Neural progenitor cell (in vitro differentiated cells): ENCODE measurements at places on chromosomes 11 and 22.

DNA sequence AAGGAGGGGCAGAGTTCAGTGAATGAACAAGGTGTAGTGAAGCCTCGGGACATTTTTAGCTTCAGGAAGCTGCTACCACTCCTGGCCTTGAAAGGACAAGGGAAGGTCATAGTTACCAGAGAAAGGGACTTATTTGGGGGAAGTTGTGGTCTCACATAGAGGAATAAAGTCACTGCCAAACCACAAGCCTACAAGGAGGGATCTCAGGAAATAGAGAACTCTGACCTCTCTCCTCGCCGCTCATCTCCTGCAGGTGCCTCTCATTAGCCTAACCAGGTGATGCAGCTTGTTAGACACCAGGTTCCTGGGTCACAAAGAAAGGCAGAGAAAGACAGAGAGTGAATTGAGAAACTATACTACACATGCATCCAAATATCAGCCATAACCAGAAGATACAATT, 14.3 kb upstream of the TOLLIP start:
- no peak for DNase-seq

GRCh38 chr22:19664951-19665783, 49.1 kb upstream of the SEPTIN5 start:
- DNase-seq, result no peak

DNA sequence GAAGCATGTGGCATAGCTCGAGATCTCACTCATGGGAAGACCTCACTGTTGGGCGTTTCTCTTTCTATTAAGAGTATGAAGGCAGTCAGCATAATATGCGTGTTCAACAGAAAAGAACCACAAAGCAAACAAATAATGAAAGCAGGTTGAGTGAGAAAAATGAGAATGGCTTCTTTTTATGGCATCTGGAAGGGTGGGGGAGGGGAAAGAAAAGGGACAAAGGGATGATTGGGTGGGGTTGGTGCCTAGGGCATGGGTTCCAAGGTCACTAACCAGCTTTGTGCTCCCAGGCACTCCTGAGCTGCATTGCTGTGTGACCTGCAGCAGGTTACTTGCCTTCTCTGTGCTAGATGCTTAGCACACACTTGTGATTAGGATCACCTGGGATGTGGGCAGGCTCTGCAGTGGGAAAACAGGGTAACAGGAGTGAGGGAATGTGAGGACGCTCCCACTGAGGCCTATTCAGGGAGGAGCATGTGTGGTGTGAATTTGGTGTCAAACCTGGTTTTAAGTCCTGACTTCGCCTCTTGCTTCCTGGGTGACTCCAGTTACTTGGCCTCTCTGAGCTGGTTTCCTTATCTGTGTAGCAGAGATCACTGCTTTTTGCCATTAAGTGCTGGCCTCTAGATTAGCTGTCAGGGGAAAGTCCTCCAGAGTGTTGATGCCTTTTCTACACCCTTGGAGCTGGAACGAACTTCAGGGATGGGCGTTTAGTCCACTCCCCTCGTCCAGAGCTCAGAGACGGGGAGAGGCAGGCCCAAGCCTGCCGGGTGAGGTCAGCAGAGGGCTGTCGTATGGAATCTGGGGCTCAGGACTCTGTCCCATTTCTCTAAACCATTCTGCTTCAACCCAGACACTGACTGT, 74.8 kb downstream of the KIAA1671 start:
- DNase-seq, result no peak

DNA sequence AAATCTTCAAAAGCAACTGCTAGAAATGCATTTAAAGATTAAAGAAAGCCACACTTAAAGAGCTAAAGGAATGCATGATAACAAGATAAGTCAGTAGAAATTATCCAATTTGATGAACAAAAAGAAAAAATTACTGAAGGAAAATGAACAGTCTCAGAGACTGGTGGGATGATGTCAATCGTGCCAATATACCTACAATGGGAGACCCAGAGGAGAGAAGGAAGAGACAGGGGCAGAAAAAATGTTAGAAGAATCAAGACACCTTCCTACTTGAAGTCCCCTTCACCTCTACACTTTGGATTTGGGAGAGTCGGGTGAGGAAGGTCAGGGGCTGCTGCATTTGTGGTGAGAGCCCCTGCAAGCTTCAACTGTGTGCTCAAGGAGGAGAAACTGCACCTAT, 216.3 kb downstream of the BUD13 start:
- DNase-seq, result no peak

GRCh38 chr11:59668188-59668949, 468 bp downstream of the PATL1 start:
- DNase-seq, result peak; percentile 94

DNA sequence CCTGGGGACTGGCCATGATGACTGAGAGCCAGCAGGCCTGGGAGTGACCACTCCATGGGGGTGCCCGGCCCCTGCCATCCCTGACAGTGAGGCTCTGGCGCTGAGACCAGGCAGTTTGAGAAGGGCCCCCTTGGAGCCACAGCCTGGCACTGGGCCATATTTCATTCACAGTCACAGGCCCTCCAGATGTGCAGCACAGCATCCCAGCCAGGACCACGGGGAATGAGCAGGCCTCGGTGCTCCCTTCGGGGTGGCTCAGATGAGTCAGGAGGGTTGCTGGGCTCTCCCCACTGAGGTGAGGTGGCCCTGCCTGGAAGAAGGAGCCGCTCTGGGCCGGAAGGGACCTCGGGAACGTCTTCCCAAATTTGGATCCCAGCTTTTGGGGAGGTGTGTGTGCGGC, 53.0 kb downstream of the GRAMD4 start:
- DNase-seq, result no peak

GRCh38 chr11:28966951-28967350, 858.8 kb downstream of the METTL15 start:
- no peak for DNase-seq

DNA sequence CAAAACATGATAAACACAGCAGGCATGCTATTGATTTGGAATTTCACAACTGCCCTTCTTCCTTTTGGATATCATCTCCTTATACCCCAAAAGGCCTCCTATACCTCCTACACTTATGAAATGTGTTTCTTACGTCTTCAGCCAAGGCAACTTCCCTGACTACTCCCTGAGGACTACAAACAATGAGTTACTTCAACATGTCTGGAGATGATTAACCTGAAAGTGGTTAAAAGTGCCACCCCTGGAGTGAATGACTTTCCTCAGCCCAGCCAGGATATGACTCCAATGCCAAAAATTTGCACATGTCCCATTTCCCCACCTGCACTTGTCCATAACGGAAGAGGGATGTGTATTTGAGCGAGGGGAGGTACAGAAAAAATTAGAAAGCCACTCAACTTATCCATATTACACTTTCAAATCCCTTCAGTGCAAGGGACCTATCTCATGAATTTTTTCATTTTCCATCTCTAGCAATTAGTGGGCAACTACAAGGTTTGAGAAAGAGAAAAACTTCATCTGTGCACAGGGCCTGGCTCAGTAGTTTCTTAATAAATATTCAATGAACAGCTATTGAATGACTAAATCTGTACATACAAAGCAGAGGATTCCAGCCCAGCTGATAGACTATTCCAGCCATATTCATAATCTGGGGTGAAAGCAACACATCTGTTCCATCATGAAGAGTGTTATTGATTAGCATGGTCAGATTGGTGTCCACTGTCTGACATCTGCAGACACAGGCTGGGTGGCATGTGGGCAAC, 36.8 kb downstream of the KIRREL3 start:
- DNase-seq, result no peak

GRCh38 chr11:87634331-87634730, 540.9 kb downstream of the RAB38 start:
- DNase-seq, result no peak

GRCh38 chr22:28883917-28884746, 760 bp downstream of the ZNRF3 start:
- DNase-seq, result peak; percentile 74

DNA sequence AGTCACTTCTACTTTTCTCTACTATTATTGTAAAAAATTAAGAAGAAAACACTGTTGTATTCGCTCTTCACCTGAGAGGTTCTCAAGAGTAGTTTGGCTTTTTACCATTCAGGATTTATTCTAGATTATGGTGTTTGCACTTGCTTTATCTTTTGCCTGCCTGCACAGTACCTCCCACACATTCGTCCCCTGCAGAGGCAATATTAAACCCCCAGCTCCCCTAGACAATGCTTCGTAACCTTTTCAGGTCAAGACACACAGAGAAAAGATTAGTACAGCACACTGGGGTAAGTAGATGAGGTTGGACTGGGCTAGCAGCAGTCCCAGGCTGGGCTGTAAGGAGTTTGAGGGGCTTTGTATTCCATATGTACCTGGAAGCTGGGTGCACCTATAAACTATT, 62.4 kb downstream of the TNRC6B start:
- peak; percentile 75 for DNase-seq

DNA sequence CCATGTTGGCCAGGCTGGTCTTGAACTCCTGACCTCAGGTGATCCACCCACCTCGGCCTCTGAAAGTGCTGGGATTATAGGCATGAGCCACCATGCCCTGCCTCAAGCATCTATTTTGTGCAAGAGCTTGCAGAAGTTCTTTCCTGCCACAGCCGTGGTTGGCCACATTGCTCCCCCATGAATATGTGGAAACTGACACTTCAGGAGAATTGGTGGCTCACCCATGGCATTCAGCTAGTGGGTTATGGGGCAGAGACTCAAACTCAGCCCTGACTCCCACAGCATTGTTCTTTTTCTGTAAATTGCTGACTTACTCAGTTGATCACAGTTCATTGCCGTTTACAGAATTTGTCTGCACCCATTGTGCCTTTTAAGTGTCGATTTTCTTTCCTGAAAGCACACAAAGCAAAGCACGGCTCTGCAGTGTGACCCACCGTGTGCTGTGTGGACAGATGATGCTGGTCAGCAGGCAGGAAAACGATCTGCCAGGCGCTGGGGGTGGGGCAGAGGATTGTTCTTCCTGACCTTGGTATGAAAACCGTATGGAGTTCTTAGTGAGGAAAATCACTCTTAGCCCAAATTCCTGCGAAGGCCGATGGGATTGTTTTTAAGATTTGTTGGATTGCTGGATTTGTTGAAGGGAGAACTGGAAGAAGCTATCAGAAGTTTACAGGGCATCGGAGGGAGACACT, 115.6 kb downstream of the PTPRJ start:
- no peak for DNase-seq

DNA sequence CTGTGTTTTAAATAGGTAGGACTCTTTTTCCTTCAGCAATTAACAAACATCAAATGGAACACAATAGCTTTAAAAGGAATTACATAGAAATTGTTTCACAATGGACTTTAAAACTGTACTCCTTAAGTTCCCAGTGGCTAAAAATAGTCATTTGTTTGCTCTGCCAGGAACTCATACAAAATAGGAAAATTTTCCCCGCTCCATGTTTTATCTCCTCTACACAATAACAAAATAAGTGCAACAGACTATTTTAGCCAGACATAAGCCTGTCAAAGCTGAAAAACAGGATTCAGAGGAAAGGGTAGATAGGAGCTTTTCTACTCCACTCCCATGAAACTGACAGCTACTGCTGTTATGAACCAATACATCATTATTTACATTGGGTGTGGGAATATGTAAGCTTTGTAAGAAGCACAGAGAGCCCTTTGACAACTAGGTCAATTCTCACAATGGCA, 90.1 kb downstream of the STK33 start:
- DNase-seq, result no peak

GRCh38 chr11:133808393-133809140, 36.7 kb downstream of the SPATA19 start:
- no peak for DNase-seq

DNA sequence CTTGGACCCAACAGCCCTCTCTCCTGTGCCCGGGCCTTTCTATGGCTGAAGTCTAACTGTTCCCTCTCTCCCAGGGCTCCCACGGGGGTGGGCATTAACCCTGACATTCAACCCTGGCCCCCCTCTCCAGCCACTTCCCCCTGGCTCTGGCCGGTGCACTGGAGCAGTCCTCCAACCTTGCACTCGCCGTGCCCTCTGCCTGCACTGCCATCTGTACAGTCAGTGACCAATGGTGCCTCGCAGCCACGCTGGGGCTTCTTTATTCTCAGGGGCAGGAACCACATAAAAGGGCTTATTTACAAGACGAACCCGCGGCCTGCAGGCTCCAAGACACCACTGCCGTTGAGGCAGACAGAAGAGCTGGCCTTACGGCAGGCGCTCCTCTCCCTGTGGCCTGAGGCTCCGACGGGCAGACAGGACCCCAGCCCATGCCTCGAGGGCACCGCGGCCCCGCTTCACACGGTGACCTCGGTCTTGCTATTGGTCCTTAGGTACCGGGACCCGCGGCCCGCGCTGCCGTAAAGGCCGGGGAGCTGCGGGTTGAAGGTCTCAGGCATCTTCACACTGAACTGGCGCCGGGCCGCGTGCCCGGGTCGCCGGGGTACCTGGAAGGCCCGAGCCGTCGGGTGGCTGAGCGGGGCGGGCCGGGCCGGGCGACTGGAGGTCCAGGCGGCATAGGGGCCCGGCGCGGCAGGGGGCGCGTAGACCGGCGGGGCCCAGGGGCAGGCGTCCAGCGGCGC, 5.4 kb downstream of the SHISA8 start:
- peak; percentile 58 for DNase-seq

DNA sequence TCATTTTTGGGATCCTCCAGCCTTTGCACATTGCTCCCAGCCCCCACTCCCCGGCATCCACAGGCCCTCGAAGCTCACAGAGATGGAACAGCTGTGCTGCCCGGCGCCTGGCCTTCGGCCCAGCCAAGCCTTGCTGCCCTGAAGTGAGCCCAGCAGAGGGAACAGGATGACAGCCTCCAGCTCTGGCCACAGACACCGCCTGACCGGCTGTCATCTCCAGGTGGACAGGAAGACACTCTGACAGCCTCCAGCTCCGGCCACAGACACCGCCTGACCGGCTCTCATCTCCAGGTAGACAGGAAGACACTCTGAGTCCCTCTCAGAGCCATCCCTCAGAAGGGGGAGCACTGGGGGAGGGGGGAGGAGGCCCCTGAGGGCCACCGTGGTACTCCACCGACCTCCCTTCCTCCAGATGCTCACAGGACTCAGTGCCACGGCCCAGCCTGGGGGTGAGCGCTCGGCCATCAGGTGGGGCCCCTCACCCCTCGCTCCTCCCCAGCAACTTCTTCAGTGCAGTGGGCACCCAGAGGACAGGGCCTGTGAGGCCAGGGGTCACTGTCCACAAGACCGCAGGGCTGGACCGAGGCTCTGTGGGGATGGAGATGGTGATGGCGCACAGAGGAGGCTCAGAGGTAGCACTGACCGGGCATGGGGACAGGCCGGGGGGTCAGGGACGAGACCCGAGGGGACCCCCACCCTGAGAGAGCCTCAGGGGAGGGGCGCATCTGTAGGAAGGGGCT, 58.6 kb downstream of the BRD1 start:
- DNase-seq, result no peak

DNA sequence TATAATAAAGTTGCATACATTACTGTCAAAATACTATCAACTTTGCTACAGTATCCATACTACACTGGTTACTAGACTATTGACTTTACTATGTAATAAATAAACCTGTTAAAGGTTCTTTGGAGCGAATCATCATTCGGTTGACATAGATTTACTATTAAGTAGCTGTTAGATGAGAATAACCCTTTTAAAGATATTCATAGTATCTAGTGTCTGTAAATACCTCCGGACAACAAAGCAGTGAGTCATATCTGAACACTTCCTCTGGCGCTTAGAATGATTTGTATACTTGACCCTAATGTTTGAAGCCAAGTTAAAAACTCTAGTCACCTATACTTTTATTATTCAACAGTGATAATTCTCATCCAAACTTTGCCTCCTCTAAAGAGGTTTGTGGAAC, 84.7 kb downstream of the MSANTD4 start:
- no peak for DNase-seq

- DNase-seq, result no peak
These were observed 411.7 kb downstream of the CADM1 start for GRCh38 chr11:115092516-115092915.

GRCh38 chr11:8285228-8285627, 21.6 kb upstream of the LMO1 start:
- DNase-seq, result peak; percentile 0
